ENCODE measurements at places on chromosomes 2 and 18. TPM values are rescaled to one million over a fixed set of nuclear protein-coding genes. Genes with fewer than 3 reads are reported as not detected.
A peak's percentile ranks its signal among the peaks of the same experiment; 100 is the strongest.

DNA sequence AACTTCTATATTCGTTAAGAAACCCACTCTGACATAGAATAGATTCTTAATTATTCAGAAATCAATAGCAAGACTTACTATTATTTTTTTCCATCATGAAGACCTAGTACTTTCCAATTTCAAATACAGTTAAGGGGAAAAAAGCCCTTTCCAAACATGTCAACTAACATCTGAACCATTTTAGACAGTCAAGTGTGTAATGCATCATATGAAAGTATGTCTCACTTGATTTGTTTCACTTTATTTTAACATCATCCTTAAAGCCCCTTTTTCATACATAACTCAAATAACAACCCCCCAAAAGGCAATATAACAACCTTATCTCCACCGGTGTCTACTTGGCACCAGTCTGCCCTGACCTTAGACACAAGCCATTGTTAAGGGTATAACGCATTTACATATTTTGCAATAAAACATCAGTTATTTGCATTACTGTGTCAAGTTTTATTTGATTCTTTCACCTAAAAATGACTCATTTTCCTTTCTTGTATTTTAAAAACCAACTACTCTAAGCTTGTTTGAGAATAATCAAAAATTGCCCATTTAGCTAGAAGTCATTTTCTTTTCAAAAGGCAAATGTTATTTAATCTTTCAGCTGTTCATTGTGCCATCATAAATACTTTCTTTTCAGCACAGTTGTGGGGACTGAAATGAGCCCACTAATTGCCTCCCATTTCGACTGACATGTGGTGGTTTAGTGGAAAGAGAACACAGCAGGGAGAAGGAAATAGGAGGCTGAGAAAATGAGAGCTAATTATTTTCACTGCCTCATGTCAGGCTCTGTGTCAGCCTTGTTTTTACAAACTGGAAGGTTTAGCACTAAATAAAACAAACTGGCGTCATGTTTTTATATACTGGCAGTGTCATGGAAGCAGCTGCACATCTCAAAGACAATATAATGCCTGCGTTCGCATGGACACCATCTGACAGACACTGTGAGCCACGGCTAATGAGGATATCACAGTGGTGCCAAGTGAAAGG lies 104.7 kb upstream of the CDCA7 start:
- no peak for DNase-seq

DNA sequence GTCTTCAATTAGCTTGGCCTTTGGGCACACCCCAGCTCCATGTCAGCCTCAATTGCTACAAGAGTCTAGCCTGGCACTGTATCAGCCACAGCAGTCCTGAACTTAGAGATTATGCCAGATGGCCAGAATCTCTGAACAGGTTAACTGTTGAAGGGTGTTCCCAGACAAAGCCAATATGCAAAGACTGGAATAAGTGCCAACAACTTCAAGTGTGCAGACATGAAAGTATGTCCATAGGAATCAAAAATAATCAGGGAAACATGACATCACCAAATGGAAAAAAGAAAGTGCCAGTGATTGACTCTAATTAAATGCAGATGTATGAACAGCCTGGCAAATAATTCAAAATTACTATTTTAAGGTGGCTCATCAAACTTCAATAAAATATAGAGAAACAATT lies 98.5 kb upstream of the DOCK10 start:
- no peak for DNase-seq

- no peak for DNase-seq
These were observed 18.8 kb upstream of the CCDC195 start for GRCh38 chr2:224734949-224735348.

DNA sequence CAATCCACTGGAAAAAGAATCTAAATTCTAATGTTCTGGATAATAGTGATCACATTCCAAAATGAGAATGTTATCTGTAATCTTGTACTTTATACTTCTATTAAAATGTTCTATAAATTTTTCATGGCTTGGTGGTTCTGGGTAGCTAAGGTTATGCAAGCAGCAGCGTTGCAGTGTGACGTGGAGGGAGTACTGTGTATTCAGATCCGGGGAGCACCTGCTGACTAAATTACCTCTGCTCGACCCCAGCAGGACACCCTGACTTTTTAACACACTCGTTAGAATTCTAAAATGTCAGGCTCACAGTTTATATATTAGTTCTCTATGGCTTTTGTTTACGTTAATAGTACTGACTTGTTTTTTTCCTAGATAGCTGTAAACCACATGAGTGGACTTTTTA lies 13.0 kb downstream of the ATIC start:
- DNase-seq: no peak

DNA sequence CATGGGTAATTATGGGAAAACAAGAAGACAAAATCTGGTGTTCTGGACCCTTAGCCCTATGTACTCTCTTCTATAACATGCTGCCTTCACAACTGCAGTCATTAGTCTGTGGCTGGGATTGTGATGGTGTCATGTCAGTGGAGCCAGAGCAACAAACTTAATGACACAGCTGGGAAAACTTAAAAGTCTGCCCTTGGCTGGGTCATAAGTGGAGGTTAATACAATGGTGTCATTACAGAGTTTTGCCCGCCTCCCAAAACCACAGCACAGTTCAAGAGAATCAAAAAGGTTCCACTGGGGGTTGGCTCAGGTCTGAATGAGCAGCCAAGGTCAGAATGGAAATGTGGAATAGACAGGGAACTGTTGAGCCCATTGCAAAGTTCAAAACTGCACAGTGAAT lies 455.7 kb upstream of the PIK3C3 start:
- DNase-seq: no peak

DNA sequence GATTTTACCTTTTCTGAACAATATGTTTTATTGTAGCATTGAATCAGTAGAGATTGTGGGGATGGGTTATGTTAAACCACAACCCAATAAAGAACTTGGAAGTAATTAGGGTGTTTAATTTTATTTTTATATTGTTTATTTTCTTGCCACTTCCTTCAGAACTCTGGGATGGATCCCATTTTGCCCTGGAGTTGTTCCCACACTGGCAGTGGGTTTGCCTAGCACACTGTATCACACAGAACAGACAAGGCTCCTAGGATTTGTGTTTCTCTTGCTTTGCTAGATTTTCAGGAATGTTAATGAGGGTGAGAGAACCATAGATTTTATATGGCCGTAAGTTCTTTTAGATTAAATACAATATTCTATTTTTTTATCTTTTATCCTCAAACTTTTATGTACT lies 59.0 kb downstream of the TANK start:
- no peak for DNase-seq

GRCh38 chr2:34012715-34013302 lies 413.7 kb upstream of the FAM98A start:
- peak; percentile 73 for DNase-seq

DNA sequence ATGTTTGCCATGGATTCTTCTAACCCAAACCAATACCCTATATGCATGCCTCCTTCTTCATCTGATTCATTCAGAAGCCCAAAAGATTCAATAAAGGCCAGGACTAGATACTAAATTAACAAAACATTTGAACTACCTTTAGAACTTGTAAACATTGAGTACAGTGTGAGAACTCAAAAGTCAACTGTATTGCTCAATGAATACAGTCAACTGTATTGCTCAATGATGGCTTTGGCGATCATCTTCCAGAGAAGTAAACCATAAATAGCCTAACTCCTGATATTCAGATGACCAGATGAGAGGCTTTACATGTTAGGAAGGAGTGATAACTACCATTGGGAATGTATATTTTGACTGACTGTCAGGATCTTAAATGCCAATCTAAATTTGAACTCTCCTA lies 206.5 kb upstream of the ITGA4 start:
- DNase-seq: no peak

DNA sequence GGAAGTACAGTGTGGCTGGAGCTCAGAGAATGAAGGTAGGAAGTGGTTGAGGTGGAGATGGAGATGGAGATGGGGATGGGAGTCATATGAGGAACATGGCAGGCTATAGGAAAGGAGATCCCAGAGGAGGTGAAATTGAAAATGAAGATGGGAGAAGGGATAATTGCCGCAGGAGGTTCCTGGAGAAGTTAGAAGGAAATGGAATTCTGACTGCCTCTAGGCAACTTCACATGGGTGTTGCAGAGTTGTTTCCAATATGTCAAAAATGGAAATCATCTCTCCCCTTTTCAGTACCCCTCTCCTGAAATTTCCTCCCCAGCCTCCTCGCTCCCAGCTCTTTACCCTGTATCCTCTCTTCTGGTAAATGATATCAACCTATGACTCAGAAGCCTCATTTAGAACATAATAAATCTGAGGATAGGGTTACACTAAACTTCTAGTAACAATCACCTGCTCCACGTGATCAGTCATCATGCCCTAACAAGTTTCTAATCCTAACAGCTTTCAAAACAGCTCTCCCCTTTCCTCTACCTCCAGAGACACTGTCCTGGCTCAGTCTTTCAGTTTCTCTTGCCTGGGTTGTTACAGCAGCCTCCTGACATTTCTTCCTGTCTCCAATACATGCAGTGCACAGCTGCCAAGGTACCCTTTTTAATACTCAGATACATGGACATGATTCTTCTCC lies 201.9 kb upstream of the RBMS1 start:
- DNase-seq: peak; percentile 40

DNA sequence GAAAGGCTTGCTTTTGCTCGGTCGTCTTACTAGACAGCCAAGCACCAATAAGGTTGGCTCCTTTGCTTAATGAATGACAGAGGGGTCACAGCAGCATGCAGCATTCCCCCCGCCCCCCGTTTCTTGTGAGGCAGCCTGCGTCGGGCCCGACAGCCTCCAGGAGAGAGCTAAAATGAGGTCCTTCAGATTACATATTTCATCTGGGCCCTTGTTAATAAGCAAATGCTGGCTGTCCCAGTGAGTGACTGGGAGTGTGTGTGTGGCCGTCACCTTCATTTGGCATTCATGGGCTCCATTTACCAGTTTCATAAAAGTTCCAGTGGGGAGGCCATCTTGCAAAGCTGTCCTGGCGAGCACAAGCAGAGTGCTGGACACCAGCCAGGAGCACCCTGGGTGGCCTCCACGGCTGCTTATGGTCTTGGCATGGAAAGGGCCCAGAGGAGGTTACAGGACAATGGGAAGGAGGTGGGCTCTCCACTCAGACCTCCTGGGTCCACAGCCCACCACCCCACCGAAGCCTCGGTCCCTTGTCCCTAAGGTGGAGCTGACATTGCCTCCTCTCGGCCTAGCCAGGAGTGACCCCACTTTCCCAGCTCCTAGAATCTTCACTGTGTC lies 37.2 kb downstream of the ODC1 start:
- DNase-seq: no peak

DNA sequence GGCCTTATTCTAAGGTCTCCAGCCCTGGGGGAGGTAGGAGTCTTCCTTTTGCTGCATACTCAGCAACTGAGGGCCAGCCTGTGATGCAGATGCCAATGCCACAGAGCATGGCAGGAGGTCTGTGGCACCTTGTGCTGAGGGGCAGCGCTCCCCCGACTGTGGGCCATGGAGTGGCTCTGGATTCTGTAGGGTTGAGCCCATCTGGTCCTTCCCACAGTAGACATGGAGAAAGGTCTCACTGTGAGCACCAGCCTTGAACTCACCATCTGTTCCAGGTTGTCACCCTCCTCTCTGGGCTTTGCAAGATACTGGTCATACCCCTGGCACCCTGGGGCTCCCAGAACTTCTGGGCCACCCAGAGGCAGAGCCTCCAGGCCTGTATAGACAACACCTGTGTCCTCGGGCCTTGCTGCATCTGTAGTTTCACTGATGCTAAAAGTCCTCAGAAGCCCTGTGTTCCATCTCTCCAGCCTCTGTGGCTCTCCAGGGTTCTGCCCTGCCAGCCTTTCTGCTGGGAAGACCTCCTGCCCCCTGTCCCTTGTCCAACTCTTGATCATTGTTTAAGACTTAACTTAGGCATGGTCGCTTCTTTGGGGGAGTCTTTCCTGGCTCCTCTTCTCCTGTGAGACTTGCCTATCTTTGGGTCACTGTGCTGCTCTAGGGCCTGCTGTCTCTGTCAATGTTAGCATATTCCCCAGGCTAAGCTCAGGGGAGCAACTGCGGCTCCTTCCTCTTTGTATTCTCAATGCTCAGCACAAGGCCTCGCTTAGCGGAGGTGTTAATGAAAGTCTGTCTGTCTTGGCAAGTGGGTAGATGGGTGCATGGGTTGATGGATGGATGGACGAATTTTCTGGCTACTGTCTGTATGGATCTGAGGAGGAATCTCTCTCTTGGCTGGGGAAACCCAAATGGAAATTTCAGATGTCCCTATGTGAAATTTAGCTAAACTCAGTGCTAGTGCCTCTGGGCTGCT lies 160.9 kb downstream of the DYSF start:
- no peak for DNase-seq

GRCh38 chr2:99867770-99868169 lies 274.6 kb downstream of the AFF3 start:
- DNase-seq: peak; percentile 18

- no peak for DNase-seq
These were observed 464.9 kb downstream of the CDH2 start for GRCh38 chr18:27712066-27712465.

GRCh38 chr2:11744631-11745394 lies 1.6 kb upstream of the LPIN1 start:
- DNase-seq: peak; percentile 44

GRCh38 chr2:79952616-79953015 lies 351.9 kb downstream of the LRRTM1 start:
- DNase-seq: no peak

DNA sequence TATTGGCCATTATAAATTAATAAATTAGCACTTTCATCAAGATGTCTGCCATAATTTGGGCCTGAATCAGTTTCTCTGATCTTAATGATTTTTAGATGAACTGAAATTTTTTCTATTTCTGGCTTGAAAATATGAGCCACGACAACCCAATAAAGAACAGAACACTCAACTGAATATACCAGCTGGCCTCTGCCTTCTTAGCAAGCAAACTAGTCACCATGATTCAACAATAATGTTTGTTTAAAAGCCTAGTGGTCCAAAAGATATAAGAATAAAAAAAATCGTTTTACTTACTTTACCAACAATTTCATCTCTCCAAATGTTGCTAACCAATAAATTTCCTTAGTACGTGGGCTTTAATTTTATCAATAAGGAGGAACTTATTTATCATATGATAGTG lies 66.7 kb upstream of the TTN start:
- DNase-seq: peak; percentile 65

GRCh38 chr2:65159906-65160305 lies 30.0 kb upstream of the RAB1A start:
- DNase-seq: no peak

GRCh38 chr2:46350029-46350689 lies 53.0 kb downstream of the EPAS1 start:
- no peak for DNase-seq

- DNase-seq: no peak
These were observed 192.8 kb upstream of the APCDD1 start for GRCh38 chr18:10261344-10262276.

Gene C1QL2
- total RNA-seq: not detected

Gene RAD51AP2
- total RNA-seq: not detected

Gene IL36B
- not detected for total RNA-seq

Gene INPP1
- 4.0 TPM for total RNA-seq

Data from PC-3 (cell line).